Spinal cord (tissue), 10 donors: ENCODE measurements at places on chromosomes 7 and 10. TPM values are rescaled to one million over a fixed set of nuclear protein-coding genes. Genes with fewer than 3 reads are reported as not detected.

GRCh38 chr10:62638062-62638477 lies 166.4 kb upstream of the ADO start:
- no peak for DNase-seq
- H3K27ac ChIP-seq = no peak overlapping the region
- no peaks in the 10 kb centered on the region for H3K4me1 ChIP-seq
- no peak overlapping the region for H3K4me3 ChIP-seq
- H3K36me3 ChIP-seq = no peaks in the 10 kb centered on the region
- no peaks in the 10 kb centered on the region for H3K27me3 ChIP-seq

DNA sequence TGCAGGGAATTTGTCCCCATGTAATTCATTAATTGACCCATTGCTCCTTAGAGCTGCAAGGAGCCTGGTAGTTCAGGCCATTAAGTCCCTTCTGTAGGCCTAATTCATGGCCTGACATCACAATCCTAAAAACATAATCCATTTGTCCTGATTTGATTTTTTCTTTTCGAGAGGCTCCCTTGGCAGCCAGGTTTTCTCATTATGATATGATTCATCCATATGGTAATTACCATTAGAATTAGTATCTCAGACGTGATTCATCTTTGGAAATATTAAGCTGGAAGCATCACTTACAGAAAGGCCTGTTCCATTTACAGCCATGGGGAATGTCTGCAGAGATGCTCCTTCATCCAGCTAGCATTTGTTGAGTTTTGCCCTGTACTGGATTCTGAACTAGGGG lies 128.5 kb downstream of the PLCE1 start:
- no peak for DNase-seq
- no peaks in the 10 kb centered on the region for H3K36me3 ChIP-seq
- H3K4me1 ChIP-seq = no peaks in the 10 kb centered on the region
- peak overlapping the region; percentile 35 for H3K27ac ChIP-seq

GRCh38 chr7:134101716-134102115 lies 25.4 kb upstream of the LRGUK start:
- no peak for DNase-seq
- H3K36me3 ChIP-seq = no peaks in the 10 kb centered on the region
- H3K27ac ChIP-seq = no peak overlapping the region
- H3K4me3 ChIP-seq = no peak overlapping the region

DNA sequence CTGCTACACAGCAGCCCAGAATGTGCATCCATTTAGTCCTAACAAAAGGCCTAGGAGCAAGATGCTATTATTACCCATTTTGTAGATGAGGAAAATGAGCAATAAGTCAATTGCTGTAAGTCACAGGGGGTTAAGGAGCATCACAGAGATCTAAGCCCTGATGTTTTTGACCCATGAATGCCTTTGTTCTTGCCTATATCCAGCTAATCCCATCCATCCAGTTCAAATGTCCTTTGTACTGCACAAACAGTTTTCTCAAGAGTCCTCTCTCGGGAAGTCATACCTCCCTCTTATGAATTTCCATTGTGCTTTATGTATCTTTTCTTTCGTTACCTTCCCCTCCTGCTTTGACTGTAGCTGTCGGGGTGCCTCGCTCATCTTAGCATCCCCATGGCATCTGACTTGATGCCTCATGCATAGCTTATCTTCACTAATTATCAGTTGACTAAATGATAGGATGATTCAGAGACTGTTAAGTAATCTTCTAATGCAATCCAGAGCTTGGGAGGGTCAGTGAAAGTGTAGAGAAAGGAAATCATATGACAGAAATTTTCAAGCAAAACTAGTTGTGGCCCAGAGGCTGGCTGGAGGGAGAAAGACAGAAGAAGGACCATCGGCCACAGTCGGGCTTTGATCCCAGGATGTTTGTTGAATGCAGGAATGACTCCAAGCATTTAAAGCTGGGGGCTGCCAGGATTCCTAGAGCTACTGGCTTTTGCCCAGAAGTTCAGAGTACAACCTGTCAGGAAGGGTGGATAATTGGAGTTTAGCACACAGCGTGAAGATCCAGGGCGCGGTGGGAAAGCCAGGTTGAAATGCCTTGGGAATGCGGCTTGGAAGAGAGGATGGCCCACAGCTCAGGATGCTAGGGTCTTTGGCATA lies 23.5 kb downstream of the BLVRA start:
- no peaks in the 10 kb centered on the region for H3K4me1 ChIP-seq
- peaks cover 3% of the 10 kb centered on the region for H3K36me3 ChIP-seq
- no peak overlapping the region for H3K27ac ChIP-seq
- DNase-seq = no peak
- no peak overlapping the region for H3K4me3 ChIP-seq
- no peaks in the 10 kb centered on the region for H3K27me3 ChIP-seq

DNA sequence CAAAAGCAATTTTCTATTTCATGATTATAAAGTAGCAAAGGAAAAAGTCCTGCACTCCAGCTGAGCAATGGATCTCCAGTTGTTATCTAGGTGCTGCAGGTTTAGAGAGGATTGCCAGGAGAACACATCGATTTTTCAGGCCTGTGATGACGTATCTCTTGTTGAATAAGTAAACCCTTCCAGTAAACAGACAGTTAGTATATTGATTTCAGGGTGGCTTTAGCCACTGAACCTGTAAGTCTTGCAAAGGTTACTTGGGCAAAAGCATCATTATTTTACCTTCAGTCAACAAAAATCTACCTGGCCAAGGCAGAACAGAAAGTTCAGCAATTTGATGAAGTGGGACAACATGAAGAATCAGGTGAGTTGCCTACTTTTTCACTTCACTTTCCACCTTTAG lies 12.3 kb downstream of the EGFR start:
- no peak overlapping the region for H3K4me3 ChIP-seq
- H3K27ac ChIP-seq = no peak overlapping the region
- H3K36me3 ChIP-seq = no peaks in the 10 kb centered on the region
- no peak for DNase-seq
- no peaks in the 10 kb centered on the region for H3K4me1 ChIP-seq
- no peaks in the 10 kb centered on the region for H3K27me3 ChIP-seq

DNA sequence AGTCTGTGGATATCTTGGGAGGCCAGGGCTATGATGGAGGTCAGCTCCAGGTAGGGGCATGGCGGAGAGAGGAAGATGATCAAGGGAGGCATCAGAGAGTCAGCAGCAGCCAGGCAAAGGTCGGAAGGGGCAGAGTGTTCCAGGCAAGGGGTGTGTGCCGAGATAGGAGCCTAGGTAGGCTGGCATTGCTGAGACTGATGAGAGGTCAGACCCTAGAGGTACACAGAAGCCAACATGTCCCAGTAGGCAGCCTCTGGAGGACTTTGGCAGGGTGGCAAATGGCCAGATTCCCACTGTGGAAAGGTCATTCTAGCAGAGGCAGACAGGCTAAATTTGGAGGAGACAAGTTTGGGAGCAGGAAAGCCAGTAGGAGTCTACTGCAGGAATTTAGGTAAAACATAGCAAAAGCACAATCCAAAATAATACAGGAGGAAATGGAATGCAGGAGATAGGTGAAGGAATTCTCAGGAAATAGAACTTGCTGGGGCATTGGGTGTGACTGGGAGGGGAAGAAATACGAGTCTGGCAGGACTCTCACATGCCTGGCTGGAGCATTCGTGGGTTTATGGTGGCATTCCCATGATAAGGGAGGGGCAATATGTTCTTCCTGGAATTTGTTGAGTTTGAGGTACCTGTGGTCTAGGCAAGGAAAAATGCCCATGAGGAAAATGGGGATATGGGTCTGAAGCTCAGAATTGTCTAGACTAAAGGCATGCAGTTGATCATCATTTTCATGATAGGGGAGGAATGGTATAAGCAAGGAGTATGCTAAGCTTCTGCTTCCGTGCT lies 25.7 kb downstream of the TMEM176A start:
- no peaks in the 10 kb centered on the region for H3K27me3 ChIP-seq
- H3K27ac ChIP-seq = no peak overlapping the region
- H3K36me3 ChIP-seq = peaks cover 4% of the 10 kb centered on the region
- H3K4me3 ChIP-seq = no peak overlapping the region

- H3K36me3 ChIP-seq = no peaks in the 10 kb centered on the region
- no peak for DNase-seq
Measured at GRCh38 chr7:107051376-107051775, 6.9 kb downstream of the PRKAR2B start.

GRCh38 chr10:119759832-119760231 lies 34.0 kb downstream of the INPP5F start:
- H3K36me3 ChIP-seq = no peaks in the 10 kb centered on the region
- no peak overlapping the region for H3K27ac ChIP-seq
- no peak for DNase-seq
- H3K27me3 ChIP-seq = no peaks in the 10 kb centered on the region
- H3K4me3 ChIP-seq = no peak overlapping the region

The RALA gene
- 23.2 TPM for total RNA-seq

The TDRD1 gene
- total RNA-seq = 1.1 TPM

The TMEM273 gene
- 10.9 TPM for total RNA-seq

The TWIST1 gene
- total RNA-seq = 6.5 TPM

The CXCL12 gene
- 103 TPM for total RNA-seq
